ENCODE measurements at places on chromosomes 2 and 18. TPM values are rescaled to one million over a fixed set of nuclear protein-coding genes. Genes with fewer than 3 reads are reported as not detected.

The CCDC150 gene
- 0.78 TPM for polyA plus RNA-seq

- peak; percentile 43 for DNase-seq
These were observed 30.9 kb upstream of the REEP1 start for GRCh38 chr2:86368161-86368824.

DNA sequence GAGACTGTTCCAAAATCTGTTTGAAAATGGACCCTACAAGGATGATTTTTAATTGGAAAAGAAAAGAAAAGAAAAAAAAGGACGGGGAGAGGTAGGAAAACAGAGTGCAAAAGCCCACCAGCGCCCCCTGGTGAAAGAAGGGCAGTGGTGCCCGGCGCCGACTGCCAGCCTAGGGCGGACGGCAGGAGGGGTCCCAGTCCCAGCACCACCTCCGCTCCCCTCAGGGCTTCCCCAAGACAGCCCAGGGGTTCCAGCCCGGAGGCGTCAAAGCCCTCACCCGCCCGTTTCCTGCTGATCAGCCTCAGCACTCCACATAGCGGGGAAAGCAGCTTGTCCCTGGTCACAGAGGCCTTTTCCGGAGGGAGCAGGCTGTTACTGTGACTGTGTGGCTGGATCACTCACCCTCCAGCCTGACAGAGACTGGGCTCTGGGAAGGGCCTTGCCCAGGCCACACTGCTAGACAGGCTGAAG is 213.9 kb downstream of the TFCP2L1 start:
- DNase-seq: peak; percentile 74

DNA sequence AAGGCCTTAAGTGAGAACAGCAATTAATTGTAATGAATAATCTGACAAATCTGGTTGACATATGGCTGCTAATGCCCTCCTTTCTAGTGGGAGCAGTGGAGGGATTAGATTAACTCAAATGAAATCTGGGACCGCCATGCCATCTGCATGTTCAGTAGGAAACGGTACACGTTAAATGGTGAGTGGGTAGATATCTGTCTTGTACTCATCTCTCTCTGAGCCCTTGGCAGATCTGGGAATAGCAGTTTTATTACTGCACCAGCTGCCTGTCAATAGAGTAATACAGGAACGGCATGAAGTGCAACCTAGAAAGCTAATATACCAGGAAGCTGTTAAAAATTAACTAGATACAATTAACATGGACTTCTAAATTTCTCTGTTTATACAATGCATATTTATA is 258.8 kb downstream of the GPD2 start:
- no peak for DNase-seq

DNA sequence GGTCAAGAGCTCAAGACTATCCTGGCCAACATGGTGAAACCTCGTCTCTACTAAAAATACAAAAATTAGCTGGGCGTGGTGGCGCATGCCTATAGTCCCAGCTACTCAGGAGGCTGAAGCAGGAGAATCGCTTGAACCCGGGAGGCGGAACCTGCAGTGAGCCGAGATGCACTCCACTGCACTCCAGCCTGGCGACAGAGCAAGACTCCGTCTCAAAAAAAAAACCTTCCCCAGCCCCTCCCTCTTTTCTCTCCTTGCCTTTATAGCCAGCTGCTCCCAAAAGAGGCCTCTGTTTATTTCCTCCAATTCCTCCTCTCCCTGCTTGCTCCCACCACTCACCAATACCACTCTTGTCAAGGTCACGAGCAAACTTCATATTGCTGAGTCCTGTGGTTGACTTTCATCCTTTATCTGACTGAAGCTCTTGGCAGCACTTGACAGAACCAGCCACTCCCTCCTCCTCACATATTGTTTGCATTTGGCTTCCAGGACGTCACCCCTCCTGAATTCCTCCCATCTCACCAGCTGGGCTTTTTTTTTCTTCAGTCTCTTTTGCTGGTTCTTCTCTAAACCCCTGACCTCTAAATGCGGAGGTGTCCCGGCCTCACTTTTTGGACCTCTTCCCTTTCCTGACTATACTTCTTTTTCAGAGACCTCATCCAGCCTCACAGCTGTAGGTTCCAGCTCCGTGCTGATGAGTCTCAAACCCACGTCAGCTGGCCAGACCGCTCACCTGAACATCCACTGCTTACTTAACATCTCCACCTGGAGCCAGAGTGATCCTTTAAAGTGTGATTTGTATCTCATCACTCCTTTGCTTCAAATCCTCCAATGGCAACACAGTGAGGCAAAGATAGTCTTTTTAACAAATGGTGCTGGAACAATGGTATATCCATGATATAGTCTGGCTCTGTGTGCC is 84.6 kb upstream of the CAB39 start:
- no peak for DNase-seq

DNA sequence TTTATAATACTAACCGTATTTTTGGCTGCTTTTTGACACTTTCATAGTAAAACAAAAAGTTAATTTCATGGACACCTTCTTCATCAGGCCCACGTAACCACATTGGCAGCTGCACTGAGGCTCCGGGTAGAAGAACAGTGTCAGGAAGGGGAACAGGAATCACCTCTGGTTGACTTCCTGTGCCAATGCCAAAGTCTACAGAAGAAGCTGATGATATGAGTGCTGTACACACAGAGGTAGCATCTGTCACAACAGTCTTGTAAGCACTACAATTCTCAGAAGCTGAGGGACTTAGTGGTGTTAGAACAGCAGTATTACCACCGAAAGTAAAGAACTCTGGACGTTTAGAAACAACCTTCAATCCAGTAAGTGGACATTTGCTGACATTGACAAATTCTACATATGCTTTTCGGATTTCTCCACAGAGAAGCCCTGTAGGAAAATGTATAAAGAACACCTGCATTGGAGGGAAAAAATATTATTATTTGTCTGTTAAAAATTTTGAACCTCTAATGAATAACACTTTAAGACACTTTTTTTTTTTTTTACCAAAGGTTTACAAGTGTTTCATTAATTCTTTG is 85.3 kb downstream of the TRAPPC8 start:
- no peak for DNase-seq

DNA sequence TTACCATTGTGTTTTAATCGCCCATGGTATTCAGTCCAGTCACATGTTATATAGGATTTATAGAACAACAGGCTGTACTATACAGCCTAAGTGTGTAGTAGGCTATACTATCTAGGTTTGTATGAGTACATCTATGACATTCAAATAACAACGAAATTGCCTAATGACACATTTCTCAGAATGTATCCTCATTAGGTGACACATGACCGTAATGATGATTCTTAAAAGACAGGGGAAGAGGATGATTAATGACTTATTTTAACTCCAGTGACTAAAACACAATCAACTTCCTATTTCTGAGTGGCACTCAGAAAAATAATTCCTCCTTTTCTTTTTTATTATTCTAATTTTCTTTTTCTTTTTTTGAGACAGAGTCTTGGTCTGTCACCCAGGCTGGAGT is 63.0 kb upstream of the ACSL3 start:
- DNase-seq: no peak

DNA sequence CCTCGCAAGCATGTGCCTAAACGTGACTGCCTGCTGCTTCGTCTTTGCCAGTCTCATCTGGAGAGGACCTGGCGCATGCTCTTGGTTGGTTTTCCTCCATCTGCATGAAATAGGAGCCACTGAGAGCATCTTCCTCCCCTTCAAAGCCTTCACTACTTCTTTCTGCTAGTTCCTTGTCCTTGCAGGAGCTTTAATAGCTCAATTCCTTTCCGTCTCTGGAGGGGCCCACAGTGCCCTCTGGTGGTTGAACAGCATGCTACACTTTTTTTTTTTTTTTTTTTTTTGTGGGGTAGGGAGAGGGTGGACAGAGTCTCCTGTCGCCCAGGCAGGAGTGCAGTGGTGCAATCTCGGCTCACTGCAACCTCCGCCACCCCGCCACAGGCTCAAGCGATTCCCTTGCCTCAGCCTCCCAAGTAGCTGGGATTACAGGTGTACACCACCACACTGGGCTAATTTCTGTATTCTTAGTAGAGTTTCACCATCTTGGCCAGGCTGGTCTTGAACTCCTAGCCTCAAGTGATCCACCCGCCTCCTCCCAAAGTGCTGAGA is 59.6 kb downstream of the SP110 start:
- peak; percentile 50 for DNase-seq

DNA sequence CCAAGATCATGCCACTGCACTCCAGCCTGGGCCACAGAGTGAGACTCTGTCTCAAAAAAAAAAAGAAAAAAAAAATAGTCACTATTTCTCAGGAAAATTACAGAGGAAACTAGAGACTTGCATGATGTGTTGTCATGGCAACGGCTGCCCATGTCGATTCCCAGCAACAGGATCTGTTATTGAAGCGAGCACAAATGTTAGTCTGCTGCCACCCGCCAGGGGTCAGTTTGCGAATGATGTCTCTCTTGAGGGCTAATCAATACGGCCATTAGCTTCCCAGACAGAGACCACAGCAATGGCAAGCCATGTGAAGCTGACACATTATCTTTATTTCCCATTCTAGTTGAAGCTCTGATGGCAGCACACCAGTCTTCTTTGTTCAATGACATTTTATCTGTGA is 32.4 kb upstream of the ACYP2 start:
- no peak for DNase-seq
